ENCODE measurements at places on chromosomes 5 and 9.

DNA sequence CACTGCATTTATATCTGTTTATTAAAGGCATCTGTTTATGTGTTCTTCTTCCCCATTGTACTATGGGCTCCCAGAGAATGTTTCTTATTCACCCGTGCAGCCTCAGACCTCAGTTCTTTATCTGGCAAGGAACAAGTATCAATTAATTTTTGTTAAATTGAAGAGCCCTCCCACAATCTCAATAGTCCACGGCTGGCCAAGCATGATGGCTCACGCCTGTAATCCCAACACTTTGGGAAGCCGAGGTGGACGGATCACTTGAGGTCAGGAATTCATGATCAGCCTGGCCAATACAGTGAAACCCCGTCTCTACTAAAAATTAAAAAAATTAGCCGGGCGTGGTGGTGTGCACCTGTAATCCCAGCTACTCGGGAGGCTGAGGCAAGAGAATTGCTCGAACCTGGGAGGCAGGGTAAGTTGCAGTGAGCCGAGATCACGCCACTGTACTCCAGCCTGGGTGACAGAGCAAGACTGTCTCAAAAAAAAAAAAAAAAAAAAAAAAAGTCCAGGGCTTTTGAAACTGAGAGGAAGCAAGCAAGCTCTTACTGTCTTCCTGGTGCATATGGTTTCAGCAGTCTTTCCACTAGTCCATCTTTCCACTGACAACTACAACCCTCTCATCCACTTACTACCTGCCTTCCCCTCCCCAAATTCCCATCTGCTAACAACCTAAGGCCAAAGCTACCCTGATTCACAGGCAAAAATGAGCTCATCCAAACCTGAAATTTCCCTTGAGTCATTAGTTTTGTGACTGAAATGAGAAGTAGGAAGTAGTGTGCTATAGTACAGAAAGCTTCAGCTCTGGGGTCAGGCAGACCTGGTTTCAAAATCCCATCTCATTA is 2.3 kb upstream of the HK3 start:
- no peak for DNase-seq

DNA sequence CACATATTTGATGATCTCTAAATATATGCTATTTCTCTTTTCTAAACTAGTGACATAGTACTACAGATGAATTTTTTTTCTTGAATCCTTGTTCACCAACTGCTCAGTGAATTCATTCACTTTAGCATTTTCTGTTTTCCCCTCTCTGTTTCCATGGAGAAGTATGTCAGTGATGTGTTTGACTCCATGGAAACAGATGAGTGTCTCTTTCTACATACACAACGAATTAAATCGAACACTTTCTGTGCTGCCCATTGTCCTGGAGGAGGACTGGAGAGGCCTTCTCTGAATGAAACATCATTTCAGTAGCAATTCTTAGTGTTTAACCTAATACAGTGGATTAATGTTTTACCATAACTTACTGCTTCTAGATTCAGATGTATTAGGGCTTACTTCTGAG is 9.5 kb downstream of the INVS start:
- DNase-seq: no peak

GRCh38 chr9:135990468-135991429 is 29.6 kb upstream of the UBAC1 start:
- peak; percentile 27 for DNase-seq

DNA sequence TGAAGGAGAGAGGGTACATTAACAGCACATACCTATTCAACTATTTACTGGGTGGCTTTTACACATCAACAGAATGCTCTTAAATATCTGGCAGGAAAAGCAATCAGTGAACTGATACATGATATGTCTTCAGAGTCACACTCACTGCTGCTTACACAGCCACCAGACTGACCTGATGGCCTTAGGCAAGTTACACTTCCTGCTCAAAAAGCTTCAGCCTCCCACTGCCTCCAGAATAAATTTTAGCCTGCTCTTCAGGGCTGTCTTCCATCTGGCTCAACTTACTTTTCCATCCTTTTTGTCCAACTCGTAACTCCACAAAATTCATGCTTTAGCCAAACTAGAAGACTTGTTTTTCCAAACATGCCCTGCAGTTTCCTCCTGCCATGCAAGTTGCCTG is 10.7 kb downstream of the LOX start:
- no peak for DNase-seq

GRCh38 chr5:113061846-113062780 is 85.5 kb downstream of the DCP2 start:
- no peak for DNase-seq

GRCh38 chr9:91908293-91908623 is 41.8 kb downstream of the ROR2 start:
- no peak for DNase-seq

DNA sequence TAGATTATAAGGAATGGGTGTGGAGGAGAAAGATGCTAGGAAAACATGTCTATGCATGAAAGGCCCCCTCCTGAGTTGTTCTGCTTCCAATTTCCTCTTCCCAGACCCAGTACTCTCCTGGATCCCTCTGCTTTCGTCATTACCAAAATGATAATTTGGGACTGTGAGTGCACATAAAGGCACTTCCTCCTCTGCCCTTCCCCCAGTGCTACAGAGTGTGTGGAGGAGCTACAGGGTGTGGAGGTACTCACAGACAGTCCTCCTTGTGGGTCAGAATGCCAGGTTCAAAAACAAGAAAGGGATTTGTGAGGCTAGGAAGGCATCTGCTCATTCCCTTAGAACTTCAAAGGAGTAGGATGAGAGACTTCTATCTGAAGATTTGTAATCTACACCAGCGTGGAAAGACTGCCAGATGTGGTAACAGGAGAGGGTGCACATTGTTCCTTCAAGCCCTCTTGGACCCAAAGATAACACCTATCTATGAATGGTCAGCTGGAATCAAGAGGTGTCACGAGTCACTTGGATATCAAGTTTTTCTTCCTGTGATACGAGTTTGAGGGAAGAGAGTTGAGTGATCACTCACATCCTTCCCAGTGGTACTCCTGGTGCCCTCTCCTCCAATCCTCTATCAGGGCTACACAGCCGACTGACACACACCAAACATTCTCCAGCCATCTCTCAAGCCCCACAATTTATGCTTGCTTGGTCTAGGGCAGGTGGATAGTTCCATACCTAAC is 201.1 kb downstream of the EPB41L4A start:
- DNase-seq: no peak
